ENCODE measurements at places on chromosomes 2 and 18.

GRCh38 chr2:4628998-4629501 is 925.7 kb downstream of the DCDC2C start:
- H3K4me3 ChIP-seq, result no peak overlapping the region
- no peak overlapping the region for H3K27ac ChIP-seq
- H3K27me3 ChIP-seq, result no peaks in the 10 kb centered on the region
- no peaks in the 10 kb centered on the region for H3K36me3 ChIP-seq

GRCh38 chr2:45220227-45220626 is 211.0 kb upstream of the SIX2 start:
- no peaks in the 10 kb centered on the region for H3K4me1 ChIP-seq
- H3K4me3 ChIP-seq, result no peak overlapping the region
- no peak overlapping the region for H3K27ac ChIP-seq
- DNase-seq, result no peak

- H3K36me3 ChIP-seq, result no peaks in the 10 kb centered on the region
- H3K4me1 ChIP-seq, result no peaks in the 10 kb centered on the region
- H3K27ac ChIP-seq, result no peak overlapping the region
- no peak for DNase-seq
Observed at GRCh38 chr2:106547164-106547903, 60.2 kb downstream of the CD8B2 start.

DNA sequence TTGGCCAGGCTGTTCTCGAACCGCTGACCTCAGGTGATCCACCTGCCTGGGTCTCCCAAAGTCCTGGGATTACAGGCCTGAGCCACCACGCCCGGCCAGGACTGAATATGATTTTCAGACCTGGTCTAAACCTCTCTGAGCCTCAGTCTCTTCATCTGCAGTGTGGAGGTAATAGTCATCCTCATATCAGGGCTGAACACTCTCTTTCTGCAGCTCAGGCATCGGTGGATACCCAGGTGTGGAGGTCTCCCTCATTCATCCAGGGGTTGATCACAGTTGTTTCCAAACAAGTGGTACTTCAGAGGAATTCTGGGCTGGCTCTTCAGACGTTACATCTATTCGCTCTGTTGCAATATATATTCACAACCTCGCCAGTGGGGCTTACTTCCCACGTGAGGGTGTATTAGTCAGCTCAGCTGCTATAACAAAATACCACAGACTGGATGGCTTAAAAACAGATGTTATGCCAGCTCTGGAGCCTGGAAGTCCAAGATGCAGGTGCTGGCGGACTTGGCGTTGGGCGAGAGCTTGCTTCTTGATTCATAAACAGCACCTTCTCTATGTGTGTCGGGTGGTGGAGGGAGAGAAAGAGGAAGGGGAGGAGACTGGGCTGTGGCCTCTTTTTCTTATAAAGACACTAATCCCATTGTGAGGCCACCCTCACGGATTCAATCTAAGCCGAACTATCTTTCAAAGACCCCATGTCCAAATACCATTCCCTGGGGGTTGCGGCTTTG is 2.9 kb upstream of the MBP start:
- no peak overlapping the region for H3K4me3 ChIP-seq
- H3K36me3 ChIP-seq, result no peaks in the 10 kb centered on the region
- no peak overlapping the region for H3K27ac ChIP-seq

DNA sequence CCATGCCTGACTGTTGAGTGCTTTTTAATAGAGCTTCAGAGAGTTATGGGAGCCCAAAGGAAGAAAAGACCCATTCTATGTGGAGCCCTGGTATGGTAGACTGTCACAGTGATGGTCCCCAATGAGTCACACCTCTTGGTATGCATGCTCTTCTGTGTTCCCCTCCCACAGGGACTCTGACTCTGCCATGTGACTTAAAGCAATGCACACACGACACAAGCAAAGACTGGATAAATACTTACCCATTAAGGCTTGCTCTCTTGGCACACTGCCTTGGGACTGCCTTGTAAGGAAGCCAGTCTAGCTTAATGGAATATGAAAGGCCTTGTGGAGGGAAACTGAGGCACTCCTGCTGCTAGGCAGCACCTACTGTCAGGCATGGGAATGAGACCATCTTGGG is 16.7 kb upstream of the DTNB start:
- H3K4me1 ChIP-seq, result no peaks in the 10 kb centered on the region
- H3K27me3 ChIP-seq, result no peaks in the 10 kb centered on the region
- H3K4me3 ChIP-seq, result no peak overlapping the region
- H3K36me3 ChIP-seq, result no peaks in the 10 kb centered on the region
- H3K27ac ChIP-seq, result no peak overlapping the region

DNA sequence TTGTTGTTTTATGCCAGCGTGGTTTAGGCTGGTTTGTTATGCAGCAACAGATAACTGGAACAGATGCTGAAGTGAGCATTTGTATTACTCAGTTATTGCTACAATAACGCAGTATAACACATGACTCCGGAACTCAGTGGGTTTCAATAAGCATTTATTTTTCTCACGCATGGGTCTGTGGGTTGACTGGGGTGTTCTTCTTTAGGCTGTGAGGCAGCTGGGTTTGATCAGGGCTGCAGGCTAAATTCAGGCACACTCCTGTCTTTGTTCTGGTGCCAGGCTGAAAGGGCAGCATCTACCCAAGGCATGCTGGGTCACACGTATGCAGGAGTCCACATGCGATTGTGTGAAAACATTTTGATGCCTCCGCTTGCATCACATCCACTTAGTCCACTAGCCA is 3.8 kb upstream of the SLC1A4 start:
- no peak overlapping the region for H3K4me3 ChIP-seq
- H3K27ac ChIP-seq, result no peak overlapping the region
- H3K36me3 ChIP-seq, result no peaks in the 10 kb centered on the region
- H3K4me1 ChIP-seq, result no peaks in the 10 kb centered on the region
- H3K27me3 ChIP-seq, result peaks cover 14% of the 10 kb centered on the region
- DNase-seq, result no peak

DNA sequence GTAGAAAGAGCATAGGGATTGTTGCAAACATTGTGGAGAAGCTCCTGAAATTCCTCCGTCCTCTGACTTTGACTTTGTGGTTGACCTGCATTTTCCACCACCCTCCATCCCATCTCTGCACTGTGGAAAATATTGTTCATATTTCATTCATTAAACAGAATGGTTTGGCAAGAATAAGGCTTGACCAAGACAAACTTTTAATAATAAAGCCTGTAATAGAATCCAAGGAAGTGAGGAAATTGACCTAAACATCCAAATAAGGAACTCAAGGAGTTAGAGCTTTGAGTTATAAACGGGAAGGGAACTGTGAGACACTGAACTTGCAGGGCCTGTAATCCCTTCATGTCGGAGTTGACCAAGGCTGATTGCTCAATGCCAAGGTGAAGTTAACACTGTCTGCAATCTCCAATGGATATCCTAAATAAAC is 115.2 kb downstream of the GFPT1 start:
- DNase-seq, result no peak
- no peaks in the 10 kb centered on the region for H3K36me3 ChIP-seq
- no peaks in the 10 kb centered on the region for H3K27me3 ChIP-seq
- H3K27ac ChIP-seq, result no peak overlapping the region
